Large intestine (tissue), 12 donors: ENCODE measurements at places on chromosomes 16 and 17. TPM values are rescaled to one million over a fixed set of nuclear protein-coding genes. Genes with fewer than 3 reads are reported as not detected.

Gene SLC13A2
- 10.7 TPM for polyA plus RNA-seq

Gene GRB7
- 35.9 TPM for polyA plus RNA-seq

Gene TP53TG3B
- polyA plus RNA-seq, result not detected

Gene CCDC137
- 19.5 TPM for polyA plus RNA-seq

Gene PAQR4
- polyA plus RNA-seq, result 16.4 TPM

Gene B3GNT9
- 5.5 TPM for polyA plus RNA-seq

Gene AOC3
- 14.8 TPM for polyA plus RNA-seq

Gene LCMT1
- polyA plus RNA-seq, result 72.3 TPM

Gene CCDC40
- polyA plus RNA-seq, result 5.7 TPM

Gene ATP2A3
- 44.4 TPM for polyA plus RNA-seq

Gene CDRT15L2
- polyA plus RNA-seq, result not detected

Gene TBC1D3I
- 0.37 TPM for polyA plus RNA-seq

Gene OTOP3
- 13.8 TPM for polyA plus RNA-seq

Gene ACD
- polyA plus RNA-seq, result 28.0 TPM

Gene ABCA5
- 126 TPM for polyA plus RNA-seq

Gene ATP6V0C
- 246 TPM for polyA plus RNA-seq

Gene CDRT4
- 29.3 TPM for polyA plus RNA-seq

Gene HIGD1B
- polyA plus RNA-seq, result 1.8 TPM

Gene MT2A
- 115 TPM for polyA plus RNA-seq

Gene CHRNB1
- polyA plus RNA-seq, result 7.4 TPM

Gene ITFG1
- polyA plus RNA-seq, result 56.4 TPM

Gene KIF19
- 5.7 TPM for polyA plus RNA-seq

Gene COX6A2
- 7.8 TPM for polyA plus RNA-seq

Gene KRTAP4-7
- not detected for polyA plus RNA-seq

Gene TEKT5
- polyA plus RNA-seq, result 0.09 TPM

Gene SALL1
- polyA plus RNA-seq, result 4.5 TPM

Gene NXPH3
- polyA plus RNA-seq, result 0.52 TPM

Gene MVD
- 41.0 TPM for polyA plus RNA-seq

Gene PYY
- polyA plus RNA-seq, result 36.2 TPM

Gene MMP28
- polyA plus RNA-seq, result 7.5 TPM

Gene SLC16A13
- polyA plus RNA-seq, result 16.9 TPM

Gene SLC16A3
- 19.5 TPM for polyA plus RNA-seq

Gene DHRS7C
- polyA plus RNA-seq, result 0.24 TPM

Gene NPIPA3
- polyA plus RNA-seq, result 1.1 TPM

Gene EPOP
- polyA plus RNA-seq, result 0.57 TPM

Gene HASPIN
- polyA plus RNA-seq, result 2.7 TPM

Gene ZNF469
- polyA plus RNA-seq, result 1.0 TPM

Gene SMIM36
- polyA plus RNA-seq, result not detected

Gene ZNF385C
- polyA plus RNA-seq, result 1.4 TPM

Gene CRYBA1
- polyA plus RNA-seq, result not detected

Gene CCL8
- 0.39 TPM for polyA plus RNA-seq

Gene ALOX15B
- polyA plus RNA-seq, result 0.46 TPM

Gene CLDN9
- polyA plus RNA-seq, result 5.2 TPM

Gene CHD9NB
- 0.85 TPM for polyA plus RNA-seq

Gene MNT
- 20.3 TPM for polyA plus RNA-seq

Gene ARMC7
- polyA plus RNA-seq, result 9.3 TPM

Gene C1QTNF8
- polyA plus RNA-seq, result 0.03 TPM

Gene TBC1D28
- polyA plus RNA-seq, result not detected

Gene CCL1
- polyA plus RNA-seq, result not detected

Gene RHBDF2
- 35.2 TPM for polyA plus RNA-seq

Gene HP
- polyA plus RNA-seq, result 0.73 TPM

Gene KCNH4
- 0.36 TPM for polyA plus RNA-seq

Gene JPH3
- polyA plus RNA-seq, result 2.2 TPM

Gene KRT15
- polyA plus RNA-seq, result 0.79 TPM

Gene SCGB1C2
- not detected for polyA plus RNA-seq

Gene CCR7
- polyA plus RNA-seq, result 0.64 TPM

Gene RTN4RL1
- polyA plus RNA-seq, result 0.45 TPM

Gene CAPN15
- polyA plus RNA-seq, result 45.6 TPM

Gene MEIOC
- polyA plus RNA-seq, result 0.55 TPM
